Fibroblast of skin of left biceps (primary cell): ENCODE measurements at places on chromosomes 1 and 21.

DNA sequence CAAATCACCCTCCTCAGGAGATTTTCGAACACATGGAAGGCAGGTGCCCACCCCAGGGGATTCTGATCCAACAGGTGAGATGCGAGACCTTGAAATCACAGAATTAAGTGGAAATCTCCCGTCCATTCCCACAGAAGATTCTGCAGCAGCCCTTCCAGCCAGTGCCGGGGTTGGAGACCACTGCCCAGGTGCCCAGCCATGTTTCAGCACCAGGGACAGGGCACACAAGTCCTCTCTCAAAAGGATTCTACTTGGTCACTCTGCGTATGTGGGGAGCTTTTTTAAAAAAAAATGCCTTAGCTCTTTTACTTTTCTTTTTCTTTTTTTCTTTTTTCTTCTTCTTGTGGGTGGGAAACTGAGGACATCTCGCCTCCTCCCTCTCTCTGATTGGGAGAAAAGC is 80.7 kb downstream of the VWA5B1 start:
- DNase-seq = no peak

DNA sequence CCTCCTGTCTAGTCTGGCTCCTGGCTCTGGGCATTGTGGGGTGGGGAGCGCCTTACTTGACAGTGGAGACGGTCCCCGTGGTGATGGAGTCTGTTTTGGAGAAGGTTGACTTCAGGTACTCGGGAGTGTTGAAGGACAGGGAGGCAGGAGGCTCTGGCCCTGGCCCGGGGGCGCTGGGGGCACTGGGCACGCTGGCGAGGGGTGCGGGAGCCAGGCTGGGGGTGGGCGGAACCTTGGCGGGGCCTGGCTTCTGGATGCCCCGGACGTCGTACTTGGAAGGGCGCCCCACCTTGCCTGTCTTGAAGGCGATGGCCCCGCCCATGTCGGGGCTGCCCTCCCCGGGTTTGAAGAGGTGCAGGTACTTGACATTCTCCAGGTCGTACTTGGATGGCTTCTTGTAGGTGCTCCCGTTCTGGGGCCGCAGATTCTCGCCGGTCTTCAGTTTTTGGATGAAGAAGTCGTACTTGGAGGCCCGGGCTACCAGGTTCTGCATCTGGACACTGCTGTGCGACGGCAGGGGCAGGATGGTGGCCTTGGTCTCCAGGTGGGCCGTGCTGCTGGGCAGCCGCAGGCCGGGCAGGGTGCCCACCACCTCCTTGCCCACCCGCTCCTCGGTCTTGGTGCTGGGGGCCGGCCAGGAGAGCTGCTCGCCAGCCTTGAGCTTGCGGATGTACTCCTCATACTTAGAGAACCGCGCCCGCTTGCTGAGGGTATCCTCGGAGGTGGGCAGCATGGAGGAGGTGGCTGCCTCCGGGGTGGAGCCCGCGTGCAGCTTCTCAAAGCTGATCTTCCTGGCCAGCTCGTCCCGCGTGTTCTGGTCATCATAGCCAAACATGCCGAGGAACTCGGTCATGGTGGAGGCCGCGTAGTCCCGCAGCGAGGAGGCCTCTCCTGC is 136.6 kb downstream of the CASZ1 start:
- no peak for DNase-seq

- DNase-seq = no peak
Observed at GRCh38 chr1:36852586-36852985, 181.7 kb downstream of the GRIK3 start.

GRCh38 chr1:10823000-10823401 is 26.6 kb upstream of the CASZ1 start:
- no peak for DNase-seq

DNA sequence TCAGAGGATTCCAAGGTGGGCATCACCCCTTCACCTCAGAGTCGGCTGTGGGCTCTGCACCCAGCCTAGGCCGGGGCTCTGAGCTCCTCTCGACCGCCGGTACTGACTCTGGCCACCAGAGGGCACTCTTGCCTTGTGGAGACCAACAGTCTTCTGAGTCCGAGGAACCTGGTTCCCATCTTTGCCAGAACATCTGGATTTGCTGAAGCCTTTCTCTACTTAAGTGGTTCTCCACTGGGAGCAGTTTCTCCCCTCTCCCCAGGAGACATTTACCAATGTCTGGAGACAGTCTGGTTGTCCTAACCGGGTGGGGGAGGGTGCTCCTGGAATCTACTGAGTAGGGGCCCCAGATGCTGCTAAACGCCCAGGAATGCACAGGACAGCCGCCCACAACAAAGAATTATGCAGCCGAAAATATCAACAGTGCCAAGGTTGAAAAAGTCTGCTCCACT is 9.4 kb downstream of the ETV3L start:
- peak; percentile 92 for DNase-seq

DNA sequence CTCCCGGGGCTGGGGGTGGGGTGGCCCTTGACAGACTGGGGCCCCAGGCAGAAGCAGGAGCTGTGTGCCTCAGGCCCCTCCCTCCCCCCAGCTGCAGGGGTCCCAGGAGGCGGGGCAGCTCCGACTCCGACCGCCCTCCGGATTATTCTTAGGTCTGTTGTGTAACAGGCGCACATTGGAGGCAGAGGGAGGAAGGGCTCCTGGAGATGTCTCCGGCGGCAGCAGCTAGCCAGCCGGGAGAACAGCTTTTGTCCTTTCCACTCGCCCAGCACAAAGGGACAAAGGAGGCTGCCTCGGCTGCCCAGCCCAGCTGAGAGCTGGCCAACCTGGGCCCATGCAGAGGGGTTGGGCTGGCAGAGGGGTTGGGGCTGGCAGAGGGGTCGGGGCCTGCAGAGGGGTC is 29.7 kb upstream of the PLCH2 start:
- DNase-seq = no peak

GRCh38 chr1:183215076-183215720 is 29.1 kb downstream of the LAMC2 start:
- no peak for DNase-seq

DNA sequence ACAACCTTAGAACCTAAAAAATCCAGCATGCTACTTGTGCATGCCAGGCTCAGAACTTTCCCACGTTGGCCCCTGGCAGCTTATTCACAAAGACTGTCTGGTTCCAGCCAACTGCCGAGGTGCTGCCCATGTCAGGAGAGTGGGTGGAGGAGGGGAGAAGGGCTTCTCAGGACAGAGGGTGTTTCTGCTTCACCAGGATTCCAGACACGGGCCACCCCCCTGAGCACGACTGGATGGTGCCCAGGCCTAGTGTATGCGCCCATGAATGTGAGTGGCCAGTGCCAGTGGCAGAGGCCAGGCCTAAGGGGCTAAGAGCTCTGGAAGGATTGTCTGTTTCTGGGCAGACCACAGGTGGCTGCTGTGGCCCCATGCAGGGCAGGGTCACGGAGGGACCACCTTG is 148.2 kb upstream of the COL6A1 start:
- no peak for DNase-seq

DNA sequence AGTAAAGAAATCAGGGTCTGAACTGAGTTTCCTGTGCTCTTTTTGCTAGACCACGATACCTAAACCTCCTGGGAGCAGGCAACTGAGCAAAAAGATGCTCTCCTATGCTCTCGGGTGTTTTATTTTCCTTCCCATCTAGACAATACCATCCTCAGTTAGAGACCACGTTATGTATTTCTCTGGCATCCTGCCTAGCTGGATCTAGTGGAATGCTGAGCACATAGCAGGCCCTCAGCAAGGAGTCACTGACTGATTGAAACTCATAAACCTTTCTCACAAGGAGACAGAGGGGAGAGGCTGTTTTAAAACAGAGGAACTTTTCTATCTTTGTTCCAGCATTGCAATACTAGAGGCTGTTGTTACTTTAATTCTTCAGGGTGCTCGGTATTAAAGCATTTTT is 168.0 kb downstream of the CYYR1 start:
- DNase-seq = peak; percentile 54

GRCh38 chr21:45333583-45334121 is 46.0 kb upstream of the POFUT2 start:
- DNase-seq = no peak

DNA sequence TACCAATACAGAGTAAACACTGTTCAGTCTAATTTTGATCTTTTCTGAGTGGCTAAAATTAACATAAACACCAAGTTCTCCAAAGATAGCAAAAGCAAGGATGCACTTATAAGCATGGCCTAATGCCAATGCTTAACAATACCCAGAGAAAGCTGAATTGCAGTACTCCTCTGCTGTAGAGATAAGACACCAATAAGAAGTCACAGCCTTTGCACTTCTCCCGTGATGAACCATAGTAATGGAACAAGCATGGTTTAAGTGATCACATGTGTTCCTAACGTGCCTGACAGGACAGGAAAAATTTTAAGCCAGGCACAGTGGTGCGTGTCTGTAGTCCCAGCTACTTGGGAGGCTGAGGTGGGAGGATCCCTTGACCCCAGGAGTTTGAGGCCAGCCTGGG is 5.6 kb downstream of the PRDX1 start:
- no peak for DNase-seq

DNA sequence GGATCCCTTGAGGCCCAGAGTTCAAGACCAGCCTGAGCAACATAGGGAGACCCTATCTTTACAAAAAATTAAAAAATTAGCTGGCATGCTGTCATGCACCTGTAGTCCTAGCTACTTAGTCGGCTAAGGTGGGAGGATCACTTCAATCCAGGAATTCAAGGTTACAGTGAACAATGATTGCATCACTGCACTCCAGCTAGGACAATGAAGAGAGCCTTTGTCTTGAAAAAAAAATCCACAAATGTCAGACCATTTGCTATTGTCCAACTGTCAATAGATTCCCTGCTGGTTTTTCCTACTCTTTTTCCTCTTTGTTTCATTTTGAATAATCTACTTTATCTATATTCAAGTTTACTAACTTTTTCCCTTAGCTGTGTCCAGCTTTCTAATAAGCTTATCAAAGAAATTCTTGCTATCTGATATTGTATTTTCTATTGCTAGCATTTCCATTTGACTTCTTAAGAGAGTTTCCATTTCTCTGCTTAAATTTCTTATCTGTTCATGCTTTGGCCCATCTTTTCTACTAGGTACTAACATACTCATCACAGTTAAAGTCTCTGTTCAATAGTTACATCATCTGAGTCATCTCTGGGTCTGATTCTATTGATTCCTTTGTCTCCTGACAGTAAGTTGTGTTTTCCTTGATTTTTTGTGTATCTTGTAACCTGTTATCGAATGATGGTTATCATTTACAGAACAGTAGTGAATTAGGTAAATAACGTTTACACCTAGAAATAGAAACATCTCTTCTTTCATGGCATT is 14.8 kb downstream of the MT1HL1 start:
- DNase-seq = no peak

DNA sequence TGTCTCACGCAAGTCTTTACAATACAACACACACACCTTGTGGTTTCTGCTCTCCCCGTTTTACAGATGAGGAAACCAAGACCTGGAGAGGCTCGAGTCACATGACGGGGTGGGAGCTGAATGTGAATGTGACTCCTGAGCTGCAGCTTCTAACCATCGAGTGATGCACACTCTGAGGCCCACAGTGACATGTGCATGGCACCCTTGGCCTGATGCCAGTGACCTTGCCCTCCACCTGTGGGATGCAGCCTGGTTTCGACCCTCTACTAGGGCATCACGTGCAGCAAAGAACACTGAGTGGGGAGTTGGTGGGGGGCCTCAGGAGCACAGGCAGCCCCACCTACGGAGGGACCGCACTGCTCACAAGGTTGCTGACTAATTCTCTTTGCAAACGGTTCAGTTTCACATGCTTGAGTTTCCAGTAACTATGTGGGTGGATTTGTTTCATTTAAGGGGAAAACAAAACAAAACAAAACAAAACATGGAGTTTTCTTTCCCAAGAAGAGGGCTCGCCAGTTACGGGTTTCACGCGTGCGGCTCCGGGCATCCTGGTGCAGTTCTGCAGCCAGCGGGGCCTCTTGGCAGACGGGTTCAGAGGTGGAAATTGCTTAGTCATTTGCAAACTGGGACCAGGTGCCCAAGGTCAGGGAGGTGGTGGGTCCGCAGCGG is 22.9 kb downstream of the SPSB1 start:
- DNase-seq = no peak

DNA sequence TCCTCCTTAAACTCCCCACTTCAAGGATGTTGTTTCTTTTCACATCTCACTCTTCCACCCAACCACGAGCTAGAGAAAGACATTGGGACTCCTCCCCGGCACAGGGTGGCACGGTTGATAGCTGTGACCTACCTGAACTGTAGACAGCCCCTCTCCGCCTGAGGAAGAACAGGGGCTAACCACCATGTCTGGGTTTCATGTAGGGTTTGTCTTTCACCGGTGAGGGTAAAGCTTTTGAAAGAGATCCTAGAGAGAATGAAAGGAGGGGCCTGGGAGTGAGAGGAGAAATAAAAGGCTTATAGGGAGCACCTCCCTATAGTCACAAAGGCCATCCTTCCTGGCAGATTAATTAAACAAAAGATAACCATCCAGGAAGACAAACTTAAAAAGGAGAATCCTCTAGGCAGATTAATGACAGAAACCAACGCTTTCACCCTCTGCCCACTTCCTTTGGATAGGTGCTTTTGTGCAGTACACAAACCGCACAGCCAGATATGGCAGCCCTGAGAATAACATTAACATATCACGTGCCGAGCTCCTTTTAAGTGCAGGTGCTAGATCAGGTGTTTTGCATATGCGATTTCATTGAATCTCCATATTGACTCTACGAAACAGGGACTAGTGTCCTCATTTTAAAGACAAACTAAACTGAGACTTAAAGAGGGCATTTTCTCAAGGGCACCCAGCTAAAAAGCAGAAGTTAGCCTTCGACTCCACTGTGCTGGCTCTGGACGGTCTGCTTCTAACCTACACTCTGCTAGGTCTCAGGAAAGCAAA is 178.1 kb upstream of the RUNX1 start:
- DNase-seq = no peak

DNA sequence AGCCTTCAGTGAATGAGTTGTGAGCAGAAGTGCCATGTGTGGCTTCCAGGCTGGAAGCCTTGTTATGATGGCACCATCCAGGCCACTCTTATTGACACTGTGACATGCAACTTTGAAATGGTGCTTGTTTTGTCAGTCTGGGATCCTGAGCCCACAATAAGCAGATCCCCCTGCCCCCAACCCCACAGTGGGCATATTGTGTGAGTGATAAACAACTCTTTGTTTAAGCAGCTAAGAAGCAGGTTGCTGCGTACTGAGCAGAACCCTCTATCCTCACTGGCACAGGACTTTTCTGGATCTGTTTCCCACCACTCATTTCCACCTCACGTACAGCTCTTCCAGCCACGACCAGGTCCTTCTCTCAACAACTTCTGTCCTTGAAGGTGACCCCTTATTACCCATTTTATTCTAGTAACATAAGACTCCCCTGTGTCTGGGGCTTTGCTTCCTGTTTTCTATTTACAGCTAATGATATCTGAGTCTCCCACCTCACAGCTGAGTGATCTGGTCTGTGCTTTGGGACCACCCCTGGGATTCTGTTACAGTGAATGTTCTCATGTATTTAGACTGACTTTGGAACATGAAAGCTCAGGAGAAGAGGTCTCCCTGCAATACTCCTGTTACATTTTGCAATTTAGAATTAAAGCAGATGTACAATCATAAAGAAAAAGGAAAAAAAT is 375.5 kb downstream of the PCP4 start:
- DNase-seq = no peak

DNA sequence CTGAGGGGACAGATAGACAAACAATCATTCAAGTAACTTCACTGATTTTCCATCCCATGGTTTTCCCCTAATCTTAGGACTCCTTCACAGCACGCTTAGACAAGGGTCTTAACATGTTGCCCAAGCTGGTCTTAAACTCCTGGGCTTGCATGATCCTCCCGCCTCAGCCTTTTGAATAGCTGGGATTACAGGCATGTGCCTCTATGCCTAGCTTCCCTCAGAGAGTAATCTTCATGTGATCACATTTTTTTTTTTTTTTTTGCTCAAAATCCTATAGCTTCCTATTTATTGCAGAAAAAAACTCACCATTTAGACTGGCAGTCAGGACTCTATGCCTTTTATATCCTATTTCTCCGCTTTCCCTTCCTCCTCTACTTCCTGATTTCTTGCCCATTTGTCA is 90.4 kb upstream of the DPH5 start:
- no peak for DNase-seq

GRCh38 chr1:43442756-43443155 is 11.0 kb downstream of the HYI start:
- DNase-seq = no peak
